Activated CD8-positive, alpha-beta memory T cell treated with anti-CD3 and anti-CD28 coated beads for 24 hours (primary cell): ENCODE measurements at places on chromosomes 7 and 10.

DNA sequence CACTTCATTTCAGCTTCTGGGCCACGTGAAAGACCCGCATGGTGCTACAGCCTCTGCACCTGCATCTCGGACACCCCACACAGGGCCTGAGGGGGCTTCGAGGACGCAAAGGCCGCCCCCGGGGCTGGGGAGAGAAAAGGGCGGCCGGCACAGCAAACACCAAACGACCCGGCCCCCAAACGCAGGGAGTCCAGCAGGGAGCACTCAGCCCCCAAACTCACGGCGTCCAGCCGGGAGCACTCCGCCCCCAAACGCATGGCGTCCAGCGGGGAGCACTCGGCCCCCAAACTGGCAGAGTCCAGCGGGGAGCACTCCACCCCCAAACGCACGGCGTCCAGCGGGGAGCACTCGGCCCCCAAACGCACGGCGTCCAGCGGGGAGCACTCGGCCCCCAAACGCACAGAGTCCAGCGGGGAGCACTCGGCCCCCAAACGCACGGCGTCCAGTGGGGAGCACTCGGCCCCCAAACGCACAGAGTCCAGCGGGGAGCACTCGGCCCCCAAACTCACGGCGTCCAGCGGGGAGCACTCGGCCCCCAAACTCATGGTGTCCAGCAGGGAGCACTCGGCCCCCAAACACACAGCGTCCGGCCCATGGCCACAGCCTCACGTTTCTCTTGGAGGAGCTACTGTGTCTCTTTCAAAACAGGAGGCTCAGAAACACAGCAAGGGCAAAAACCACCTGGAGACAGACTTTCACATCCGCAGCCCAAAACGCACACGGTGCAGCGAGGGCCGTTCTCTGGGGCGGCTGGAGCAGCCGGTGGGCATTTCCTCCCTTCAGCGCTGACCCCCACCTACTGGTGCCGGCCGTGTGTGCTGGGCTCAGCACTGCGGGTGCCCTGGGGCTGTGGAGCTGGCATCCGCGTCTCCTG is 27.0 kb upstream of the UTF1 start:
- DNase-seq = no peak

- no peak for DNase-seq
Measured at GRCh38 chr10:20898866-20899535, 1.9 kb upstream of the NEBL start.

GRCh38 chr10:87866412-87866974 is 3.1 kb downstream of the PTEN start:
- no peak for DNase-seq

DNA sequence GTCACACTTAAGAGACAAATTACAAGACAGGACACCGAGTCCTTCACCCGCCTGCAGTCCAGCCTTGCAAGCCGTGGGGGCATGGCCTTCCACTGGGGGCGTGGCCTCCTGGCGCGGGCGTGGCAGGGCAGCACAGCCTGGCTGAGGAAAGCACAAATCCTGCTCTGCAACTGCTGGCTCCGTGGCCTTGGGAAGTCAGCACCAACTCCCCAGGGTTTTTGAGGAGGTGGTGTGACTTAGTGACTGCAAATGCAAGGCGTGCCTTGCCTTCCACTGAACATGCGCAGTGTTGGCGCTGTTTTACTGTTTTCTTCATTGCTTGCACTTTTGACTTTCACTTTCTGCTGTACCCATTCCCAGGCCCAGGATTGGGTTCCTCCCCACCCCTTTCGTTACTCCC is 12.9 kb upstream of the BMS1 start:
- no peak for DNase-seq
